ENCODE measurements at places on chromosomes 3 and 15.
A peak's percentile ranks its signal among the peaks of the same experiment; 100 is the strongest.

DNA sequence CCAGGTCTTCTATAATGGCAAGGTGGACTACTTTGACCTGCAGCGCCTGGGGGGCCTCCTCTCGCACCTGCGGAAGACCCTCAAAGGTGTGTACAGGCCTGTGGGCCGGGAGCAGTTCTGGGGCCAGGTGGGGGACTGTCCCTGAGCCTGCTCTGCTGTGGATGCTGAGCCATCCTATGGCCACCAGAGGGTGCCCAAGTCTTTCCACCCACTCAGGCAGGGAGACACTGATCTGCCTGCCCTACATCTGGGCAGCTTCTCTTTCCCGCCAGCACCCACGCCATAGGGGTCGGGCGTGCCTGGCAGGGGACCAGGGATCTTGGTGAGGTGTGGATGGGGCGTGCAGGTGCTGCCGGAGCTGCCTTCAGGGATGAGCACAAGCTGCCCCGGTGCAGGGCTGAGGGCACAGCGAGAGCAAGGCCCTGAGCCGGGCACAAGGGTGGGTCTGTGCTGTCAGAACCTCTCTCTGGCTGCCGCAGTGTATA is 14.1 kb downstream of the RNF123 start:
- peak; percentile 68 for DNase-seq

- DNase-seq, result no peak
These were observed 10.6 kb downstream of the RPS27L start for GRCh38 chr15:63146684-63147083.

DNA sequence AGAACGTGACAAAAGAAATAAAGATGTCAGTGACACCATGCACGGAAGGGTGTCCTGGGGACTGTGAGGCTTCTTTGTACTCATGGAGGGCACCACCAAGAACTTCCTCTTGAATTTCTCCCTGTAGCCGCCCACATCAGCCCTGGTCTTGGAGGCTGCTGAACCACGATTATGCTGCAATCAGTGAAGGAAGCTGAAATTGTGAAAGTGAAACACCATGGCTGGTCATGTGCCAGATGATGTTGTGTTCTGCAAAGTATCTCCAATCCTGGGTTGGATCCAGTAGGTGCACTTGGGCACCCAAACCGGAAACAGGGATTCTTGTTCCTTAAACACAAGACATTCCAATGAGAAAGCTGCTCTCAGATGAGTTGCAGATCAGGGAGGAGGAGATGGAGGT is 104.4 kb upstream of the GOLGA6L6 start:
- DNase-seq, result no peak

DNA sequence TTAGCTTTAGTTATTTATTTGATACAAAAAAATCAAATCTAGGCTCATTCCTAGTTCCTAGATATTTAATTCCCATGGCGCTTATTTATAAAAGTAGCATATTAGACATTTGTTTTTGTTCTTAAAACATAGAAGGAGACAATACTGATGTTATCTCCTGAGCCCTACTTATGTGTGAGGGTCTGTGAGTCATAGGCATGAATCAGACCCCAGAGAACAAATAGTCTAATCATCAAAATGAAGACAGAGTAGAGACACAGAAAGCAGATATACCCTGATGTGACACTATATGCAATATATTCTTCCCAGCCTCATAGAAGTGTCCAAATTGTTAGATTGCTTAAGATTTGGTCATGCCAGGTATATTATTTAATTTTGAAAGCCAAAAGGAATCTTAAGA is 44.9 kb downstream of the PEX5L start:
- DNase-seq, result no peak

DNA sequence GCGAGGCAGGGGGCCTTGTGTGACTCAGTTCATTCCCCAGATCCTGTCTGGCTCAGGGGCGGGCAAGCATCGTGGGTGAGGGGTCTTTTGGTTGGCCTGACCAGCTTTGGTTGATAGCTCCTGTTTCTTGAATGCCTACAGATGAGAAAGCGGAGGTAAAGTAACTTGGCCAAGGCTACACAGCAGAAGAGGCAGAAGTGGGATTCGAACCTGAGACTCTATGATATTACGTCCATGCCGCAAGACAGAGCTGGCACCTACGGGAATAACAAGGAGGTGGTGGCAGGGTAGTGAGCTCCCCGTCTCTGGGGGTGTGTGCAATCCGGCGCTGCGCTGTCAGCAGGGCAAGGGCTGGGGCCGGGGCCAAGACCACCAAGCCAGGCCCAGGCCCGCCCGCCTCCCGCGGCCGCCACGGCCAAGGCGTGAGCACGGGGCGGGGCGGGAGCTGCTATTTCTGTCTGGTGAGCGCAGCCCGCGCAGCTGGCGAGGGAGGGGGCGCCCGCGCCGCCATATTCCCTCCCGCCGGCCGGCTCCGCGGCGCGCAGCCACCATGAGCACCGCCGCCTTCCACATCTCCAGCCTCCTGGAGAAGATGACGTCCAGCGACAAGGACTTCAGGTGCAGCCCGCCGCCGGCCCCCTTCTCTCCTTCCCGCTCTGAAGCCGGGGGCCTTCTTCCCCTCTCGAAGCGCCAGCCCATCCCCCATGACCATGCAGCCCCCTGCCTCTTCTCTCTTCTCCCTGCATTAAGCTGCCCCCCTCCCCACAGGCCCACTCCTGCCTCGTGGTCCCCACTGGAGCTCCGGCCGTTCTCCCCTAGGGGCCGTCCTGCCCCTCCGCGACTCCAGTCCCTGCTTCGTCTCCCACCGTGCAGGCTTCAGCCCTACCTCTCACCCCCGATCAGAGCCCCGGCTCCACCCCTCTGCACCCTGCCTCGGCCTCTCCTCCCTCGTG is at the start of gene CAND2:
Gene CAND2, plus strand, starts transcription at position 510 of the 953 bp plus-strand sequence. Its CDS starts 41 bp downstream, at position 551.
- DNase-seq, result peak; percentile 58

- DNase-seq, result no peak
These were observed 579 bp upstream of the PLAAT1 start for GRCh38 chr3:193240436-193240849.

DNA sequence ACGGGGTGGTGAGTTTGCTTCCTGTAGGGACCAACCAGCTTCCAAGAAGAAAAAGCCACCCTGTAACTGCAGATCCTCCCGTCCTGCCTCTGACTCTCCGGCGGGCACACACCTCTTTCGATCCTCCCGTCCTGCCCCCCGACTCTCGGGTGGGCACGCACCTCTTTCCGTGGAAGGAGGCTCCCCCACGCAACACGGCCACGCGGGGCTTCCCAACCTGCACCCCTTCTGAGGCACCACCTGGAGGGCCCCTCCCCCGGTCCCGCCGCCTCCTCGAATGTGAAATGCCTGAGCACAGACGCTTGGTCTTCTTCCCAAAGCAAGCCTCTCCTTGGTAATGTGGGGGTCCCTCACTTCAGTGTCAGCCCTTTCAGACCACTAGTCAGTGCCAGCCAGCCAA is 7.3 kb downstream of the ADAMTS17 start:
- DNase-seq, result no peak

- DNase-seq, result no peak
These were observed 334.3 kb downstream of the ULK4 start for GRCh38 chr3:41627477-41628087.

GRCh38 chr3:101311676-101312075 is 8.7 kb downstream of the IMPG2 start:
- DNase-seq, result no peak

GRCh38 chr15:85614059-85614458 is 180.7 kb downstream of the KLHL25 start:
- DNase-seq, result no peak

DNA sequence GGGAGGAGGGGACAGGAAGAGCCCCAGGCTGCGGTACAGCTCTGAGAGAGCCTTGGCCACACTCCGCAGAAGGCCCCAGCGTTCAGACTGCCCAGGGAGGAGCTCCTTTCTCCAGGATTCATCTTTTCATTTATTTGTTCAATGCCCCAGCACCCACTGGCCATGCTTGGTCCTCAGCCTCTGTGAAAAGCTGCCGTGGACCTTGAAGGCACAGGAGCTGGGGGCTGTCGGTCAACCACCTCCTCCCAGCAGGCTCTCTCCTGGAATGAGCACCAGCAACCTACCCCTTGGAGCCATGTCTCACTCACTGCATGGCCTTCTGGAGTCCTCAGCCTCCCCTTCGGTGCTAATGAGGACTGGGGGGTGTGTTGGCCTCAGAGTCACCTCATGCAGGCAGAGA is 21.6 kb upstream of the PRR23E start:
- DNase-seq, result no peak

- DNase-seq, result no peak
These were observed 5.2 kb downstream of the HEG1 start for GRCh38 chr3:125050488-125051090.

DNA sequence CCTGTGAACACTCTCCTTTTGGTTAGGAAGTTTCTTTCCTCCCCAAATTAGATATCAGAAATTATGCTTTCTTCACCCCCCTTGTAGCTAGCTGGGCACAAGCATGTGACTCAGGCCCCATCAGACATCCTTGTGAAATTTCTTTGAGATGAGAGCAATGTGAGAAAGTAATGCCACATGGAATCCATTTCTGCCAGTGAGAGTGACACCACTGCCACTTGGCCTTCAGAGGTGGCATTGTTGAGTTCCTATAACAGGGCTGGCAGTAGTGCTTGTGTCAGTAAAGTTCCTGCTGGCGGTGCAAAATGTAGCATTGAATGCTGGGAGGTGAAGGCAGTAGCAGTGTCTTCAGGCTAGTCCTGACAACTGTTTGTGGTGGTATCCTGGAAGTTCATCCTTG is 80.7 kb upstream of the ZNF280D start:
- DNase-seq, result no peak

DNA sequence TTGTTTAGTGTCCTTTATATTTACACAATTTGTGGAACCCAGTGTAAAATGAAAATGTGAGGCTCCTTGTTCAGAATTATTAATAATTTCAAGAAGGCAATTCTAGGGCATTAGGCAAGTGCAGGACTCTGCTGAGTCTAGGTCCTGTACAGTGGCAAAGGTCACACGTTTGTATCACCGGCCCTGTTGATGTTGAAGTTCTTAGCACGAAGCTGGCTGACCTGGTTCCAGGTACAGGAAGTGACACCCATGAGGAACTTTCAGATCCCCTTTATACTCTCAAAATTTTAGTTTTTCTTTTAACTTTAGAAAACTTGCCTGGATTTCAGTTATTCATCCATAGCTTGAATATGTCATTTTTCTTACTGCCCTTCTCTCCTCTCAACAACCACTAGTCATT is 349.4 kb downstream of the CNTN6 start:
- DNase-seq, result no peak

GRCh38 chr3:52915294-52915693 is 17.9 kb upstream of the STIMATE start:
- no peak for DNase-seq

GRCh38 chr15:88223084-88223483 is 33.5 kb downstream of the NTRK3 start:
- no peak for DNase-seq

- no peak for DNase-seq
These were observed 1287.1 kb upstream of the GBE1 start for GRCh38 chr3:83048556-83048955.
